ENCODE measurements at places on chromosomes 11 and 22. TPM values are rescaled to one million over a fixed set of nuclear protein-coding genes. Genes with fewer than 3 reads are reported as not detected.

The SLC5A12 gene
- total RNA-seq = not detected

The FXYD2 gene
- not detected for total RNA-seq

The OR51E2 gene
- total RNA-seq = not detected

The P4HA3 gene
- total RNA-seq = 0.74 TPM

The TRIM3 gene
- 27.2 TPM for total RNA-seq

DNA sequence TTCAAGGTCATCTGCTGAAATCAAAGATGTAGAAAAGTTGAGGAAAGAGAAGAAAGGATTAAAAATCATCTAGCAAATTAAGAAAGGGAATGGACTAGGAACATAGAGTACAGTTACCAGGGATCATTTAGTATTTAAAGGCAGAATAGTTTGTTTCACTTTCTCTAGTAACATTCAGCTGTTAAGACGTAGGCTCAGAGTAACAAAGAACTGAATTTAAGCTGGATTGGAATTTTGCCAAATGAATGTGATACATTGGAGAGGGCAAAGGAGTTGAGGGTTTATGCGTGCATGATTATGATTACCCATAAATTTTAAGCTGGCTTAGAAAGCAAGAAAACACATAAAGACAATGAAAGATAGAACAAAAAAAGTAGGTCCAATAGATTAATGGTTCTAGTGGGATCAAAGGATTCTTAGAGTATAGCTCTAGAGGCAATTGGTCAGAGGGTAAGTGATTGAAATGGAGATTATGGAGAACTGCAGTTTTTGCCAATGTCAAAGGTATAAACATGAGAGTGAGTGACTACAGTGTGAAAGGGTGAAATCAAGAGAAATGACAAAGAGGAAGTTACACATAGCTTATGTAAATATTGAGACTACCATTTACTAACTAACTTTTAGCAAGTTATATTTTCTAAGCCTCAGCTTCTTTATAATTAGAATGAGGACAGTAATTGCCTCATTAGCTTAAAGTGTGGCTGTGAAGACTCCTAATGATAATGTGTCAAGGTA is 190.0 kb downstream of the GRIA4 start:
- DNase-seq = peak; percentile 14

DNA sequence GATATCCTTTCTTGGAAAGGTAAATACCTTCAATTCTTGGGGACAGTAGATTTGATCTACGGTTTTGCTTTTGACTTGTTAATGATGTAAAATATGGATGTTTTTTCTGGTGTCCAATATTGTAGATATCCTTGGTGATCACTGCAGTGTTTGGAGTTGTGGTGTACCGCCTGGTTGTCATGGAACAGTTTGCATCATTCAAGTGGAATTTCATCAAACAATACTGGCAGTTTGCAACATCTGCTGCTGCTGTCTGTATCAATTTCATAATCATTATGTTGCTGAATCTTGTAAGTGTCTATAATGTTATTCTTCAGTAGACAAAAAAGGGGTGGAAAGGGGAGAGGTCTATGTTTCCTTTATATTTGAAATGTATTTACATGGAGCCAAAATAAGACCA is 27.4 kb upstream of the MUC15 start:
- DNase-seq = no peak

DNA sequence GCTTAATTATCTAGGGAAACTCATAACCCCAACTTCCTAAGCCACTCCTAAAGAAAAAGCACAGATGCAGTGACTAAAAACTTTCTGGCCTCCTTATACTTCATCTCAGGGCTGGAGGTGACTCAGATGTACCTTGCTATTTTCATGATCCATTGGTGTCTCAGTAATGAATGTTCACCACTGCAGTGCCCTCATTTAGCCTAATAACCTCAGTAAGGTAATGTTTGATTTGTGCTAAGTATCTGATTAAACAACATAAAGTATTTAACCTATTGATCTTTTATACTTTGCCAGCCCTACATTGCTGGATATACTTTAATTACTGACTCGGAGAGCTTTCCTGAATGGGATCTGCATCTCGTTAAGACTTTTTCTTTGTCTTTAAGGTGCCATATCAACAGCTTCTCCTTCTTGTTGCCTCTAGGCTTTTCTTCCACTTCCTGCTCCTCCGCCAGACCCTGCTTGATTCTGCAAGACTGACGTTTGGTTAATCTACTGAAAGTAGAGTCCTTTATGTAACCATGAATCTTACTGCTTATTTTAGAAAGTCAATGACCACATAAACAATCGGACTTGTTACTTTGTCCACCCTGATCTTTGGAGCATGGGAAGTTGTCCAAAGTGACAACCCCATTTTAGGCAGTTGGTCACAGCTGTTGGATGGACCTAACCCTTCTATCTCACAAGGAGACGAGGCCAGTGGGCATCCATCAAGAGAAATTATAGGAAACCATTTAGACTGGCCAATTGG is 303.0 kb downstream of the ST3GAL4 start:
- no peak for DNase-seq

DNA sequence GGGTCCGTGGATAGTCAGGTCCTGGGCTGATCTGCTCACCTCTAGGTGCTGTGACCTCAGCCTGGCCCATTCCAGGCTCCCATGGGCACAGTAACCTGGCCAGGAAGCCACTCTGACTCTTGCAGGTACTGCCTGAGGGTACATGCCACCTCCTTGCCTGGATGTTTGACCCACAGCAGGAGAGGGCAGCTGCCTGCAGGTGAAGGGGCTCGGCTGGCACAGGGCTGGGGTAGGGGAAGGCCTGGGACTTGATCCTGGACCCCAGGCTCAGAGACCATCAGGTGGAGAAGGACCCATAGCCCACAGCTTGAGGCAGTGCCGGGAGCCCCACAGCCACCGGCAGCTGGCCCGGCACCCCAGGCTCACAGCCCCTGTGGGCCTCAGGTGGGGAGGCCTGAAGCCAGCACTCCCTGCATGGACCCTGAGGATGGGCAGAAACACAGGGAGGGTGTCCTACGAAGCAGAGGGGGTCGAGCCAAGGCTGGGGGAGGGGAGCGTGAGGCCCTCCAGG is 2.7 kb downstream of the LRRC56 start:
- no peak for DNase-seq

GRCh38 chr11:122598971-122599370 is 56.6 kb upstream of the UBASH3B start:
- no peak for DNase-seq

GRCh38 chr11:118605116-118605867 is 2.1 kb upstream of the PHLDB1 start:
- DNase-seq = no peak

GRCh38 chr11:75518204-75518549 is 7.6 kb downstream of the GDPD5 start:
- no peak for DNase-seq

All from HT1080 (cell line).